Stimulated activated naive CD4-positive, alpha-beta T cell (primary cell): ENCODE measurements at places on chromosomes 4 and X.

- DNase-seq = no peak
These were observed 58.4 kb upstream of the TADA2B start for GRCh38 chr4:6984612-6985425.

- DNase-seq = no peak
These were observed 114.5 kb downstream of the GATB start for GRCh38 chr4:151646322-151646721.

GRCh38 chrX:51931566-51932150, 38.2 kb downstream of the MAGED1 start:
- DNase-seq = no peak

DNA sequence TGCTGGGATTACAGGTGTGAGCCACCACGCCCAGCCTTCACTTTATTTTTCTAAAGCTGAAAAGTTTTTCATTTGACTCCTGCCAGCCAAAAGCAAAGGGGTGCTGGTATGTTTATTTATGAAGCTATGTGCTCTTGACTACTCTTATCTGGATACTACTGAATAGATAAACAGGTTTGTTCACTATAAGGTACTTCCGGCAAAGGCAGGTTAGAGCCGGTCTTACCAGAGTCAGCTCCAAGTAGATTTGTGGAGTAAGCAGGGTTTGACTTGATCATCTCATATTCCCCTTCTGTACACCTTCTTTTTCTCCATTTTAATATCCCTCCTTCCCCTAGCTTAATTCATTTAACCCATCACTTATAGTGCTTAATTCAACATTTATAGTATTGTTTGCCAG, 175.4 kb upstream of the MBNL3 start:
- no peak for DNase-seq

GRCh38 chr4:186200516-186200915, 9.1 kb downstream of the CYP4V2 start:
- no peak for DNase-seq
